ENCODE measurements at places on chromosomes 3 and 15.
A peak's percentile ranks its signal among the peaks of the same experiment; 100 is the strongest.

GRCh38 chr3:14142567-14143270, 17.9 kb downstream of the TMEM43 start:
- DNase-seq: no peak

DNA sequence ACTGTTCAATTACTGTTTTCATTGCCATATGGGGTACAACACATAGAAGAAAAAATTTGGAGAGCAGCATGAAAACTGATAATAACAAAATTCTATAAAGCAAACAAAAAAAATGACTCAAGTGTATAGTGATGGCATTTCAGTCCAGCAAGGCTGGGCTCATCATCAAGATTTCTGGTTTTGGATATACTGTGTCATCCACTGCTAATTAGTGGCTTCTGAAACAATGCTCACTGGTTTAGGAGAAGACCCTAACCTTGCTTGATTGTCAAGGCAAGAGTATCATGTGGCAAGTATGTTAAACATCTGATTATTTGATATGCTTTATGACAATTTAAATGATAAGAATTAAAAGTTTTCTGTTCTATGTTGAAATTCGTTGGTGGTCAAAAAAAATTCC, 96.9 kb downstream of the RFX7 start:
- DNase-seq: no peak

DNA sequence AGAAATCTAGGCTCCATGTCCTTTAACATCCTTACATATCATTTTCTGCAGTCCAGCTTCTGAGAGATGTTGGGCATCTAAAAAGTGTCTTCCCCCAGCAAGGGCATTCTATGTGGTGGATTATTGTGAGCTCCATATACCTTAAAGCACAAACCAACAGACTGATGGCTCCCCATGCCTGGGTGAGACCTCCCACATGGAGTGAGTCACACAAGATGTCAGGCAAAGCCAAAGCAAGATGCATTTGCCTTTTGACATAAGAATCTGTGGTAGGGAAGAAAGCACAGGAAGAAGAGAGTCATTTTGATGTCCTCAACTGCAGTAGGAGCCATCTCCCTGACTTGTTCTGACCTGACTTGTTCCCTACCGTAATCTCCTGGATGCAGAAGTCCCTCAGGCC, 238.7 kb upstream of the EIF1B start:
- DNase-seq: no peak

DNA sequence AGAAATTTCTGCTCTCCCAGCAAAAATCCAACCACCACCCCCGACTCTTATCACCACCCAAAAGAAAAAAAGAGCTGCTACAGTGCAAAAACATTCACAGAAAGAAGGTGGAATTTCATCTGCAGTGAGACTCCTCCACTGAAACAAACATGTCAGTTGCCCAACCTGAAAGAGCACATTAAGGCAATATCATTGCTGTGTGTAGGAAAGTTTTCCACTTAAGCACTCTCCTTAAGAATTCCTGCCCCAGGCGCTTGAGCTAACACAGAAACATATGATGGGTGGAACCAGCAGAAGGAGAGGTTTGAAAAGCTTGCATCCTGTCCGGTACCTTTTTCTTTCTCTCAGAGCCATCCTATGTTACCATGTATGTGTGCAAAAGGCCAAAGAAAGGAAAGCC, 200.8 kb upstream of the GADL1 start:
- peak; percentile 68 for DNase-seq

DNA sequence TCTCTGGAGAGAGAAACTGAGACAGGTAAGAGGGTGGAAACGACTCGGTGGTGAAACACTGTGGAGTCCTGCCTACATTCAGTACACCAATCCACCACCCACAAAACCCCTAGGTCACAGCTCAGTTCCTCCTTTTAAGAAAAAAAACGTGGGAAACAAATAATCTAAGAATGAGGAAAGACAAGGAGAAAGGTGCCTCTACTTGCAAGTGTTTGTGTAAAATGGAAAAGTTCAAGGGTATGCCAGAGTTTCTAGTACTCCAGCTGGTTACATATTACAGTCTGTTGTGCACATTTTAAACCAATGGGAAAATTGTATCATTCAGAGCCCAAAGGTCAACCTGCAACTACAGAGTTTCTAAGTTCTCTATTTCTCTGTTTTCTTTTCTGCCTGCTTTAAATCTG, 32.2 kb downstream of the HGD start:
- no peak for DNase-seq

- DNase-seq: no peak
Observed at GRCh38 chr3:85960793-85961192, 1002.0 kb downstream of the CADM2 start.

DNA sequence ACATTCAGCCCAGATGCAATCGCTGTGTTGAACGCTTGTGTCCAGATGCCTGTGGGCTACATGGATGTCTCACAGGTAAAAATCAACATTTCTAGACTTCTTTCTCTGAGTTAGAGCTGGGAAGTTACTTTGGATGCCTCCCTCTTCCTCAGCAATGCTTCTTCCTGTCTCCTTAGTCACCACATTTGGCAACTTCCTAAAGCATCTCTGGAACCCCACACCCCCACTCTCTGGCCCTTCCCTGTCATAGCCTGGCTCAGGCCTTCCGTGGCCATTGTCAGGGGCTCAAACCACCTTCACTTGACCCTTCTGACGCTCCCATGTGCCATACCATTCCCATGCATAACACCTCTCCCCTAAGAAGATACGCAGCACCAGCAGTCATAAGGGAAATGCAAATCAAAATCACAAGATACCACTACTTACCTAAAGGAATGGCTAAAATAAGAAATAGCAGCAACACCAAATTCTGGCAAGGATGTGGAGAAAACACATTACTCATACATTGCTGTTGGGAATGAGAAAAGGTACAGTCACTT, 21.6 kb upstream of the RGMA start:
- no peak for DNase-seq

DNA sequence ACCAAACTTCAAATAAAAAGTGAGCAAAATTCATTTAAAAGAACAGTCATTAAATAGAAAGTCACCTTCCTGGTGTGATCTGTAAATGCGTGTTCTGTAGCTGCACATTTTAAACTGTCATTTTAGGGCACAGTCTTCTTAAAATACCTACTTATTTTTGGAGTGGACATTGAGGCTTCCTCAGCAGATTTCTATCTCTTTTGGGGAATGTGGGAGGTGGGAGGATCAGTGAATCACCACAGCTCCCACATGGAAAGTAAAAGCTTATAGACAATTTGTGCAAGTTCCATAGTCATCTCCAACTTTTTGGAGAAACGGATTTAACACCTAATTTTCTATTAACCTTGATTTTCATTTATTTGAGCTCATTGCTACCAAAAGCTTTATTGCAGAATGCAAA, 21.0 kb upstream of the MOBP start:
- no peak for DNase-seq

DNA sequence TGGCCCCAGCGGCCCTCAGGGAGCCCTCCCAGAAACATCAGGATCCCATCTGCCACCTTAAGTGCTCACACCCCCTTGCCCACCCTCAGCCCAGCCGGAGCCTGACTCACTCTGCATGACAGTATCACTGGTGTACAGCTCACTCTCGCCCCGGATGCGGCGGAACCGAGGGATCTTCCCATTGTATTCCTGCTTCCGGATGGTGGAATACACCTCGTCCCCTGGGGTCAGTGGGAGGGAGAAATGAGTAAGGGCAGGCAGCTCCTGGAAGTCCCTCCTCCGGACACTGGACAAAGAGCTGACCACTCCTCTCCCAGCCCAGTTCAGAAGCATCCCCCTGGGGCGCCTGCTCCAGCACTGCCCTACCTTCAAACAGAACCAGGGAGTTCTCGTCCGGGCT, 16.5 kb downstream of the SEMA7A start:
- no peak for DNase-seq

DNA sequence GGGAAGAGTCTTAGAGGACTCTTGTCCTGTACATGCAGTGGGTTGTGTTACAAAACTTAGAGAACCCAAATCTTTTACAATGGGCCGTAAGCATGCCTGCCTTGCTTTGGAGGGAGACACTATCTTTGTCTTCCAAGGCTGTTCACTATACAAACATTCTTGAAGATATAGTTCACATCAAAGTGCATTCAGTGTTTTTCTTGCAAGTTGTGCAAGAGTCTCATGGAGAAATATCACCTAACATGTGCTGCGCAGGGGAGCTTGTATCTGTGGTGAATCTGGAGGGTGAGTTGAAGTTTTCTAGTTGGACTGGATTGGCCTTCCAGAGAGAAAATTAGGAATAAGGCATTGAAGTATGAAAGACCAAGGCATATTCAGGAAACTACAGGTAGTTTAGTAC, 7.8 kb upstream of the PRTG start:
- DNase-seq: no peak

- DNase-seq: peak; percentile 63
Observed at GRCh38 chr15:90063770-90064247, 38.5 kb downstream of the IDH2 start.

- DNase-seq: peak; percentile 68
Observed at GRCh38 chr15:95932676-95933075, 397.8 kb upstream of the NR2F2 start.

GRCh38 chr3:38620236-38620635, 29.3 kb downstream of the SCN5A start:
- DNase-seq: no peak

DNA sequence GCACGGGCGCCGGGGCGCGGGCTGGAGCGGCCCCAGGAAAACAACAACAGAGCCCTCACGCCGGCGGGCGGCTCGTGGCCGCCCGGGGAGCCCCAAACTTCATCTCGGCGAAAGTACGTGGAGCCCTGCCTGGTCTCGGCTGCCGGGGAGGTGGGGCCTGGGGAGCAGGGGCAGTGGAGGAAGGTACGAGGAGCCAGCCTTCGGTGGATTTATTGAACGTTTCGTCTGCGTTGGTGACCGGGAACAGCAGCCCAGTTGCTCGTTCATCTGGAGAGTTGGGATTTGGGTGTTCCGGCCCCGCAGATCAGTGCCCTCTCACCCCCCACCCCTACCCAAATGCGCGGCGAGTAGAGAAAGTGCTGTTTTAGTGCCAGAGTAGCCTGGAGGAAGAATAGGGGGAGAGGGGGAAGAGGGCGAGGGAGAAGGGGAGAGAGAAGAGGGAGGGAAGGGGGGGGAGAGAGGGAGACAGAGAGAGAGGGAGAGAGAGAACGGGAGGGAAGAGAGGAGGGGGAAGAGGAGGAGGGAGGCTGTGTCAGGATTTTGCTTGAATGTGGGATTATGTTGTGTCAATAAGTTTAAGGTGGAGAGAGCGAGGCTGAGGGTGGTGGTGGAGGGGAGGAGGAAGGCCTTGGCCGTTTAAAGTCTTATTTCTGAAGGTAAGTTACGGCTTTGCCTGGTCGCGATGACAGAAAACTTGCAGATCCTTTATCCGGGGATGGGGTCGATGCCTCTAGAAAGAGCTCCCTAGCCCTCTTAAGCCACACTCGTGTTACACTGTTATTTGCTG, 970 bp downstream of the BBX start:
- DNase-seq: peak; percentile 71

GRCh38 chr15:60788692-60789103, 309.8 kb upstream of the ICE2 start:
- DNase-seq: no peak

- DNase-seq: peak; percentile 57
Observed at GRCh38 chr3:128482175-128482574, 10.8 kb downstream of the GATA2 start.

GRCh38 chr3:76487446-76487845, 552.5 kb upstream of the ROBO2 start:
- no peak for DNase-seq

GRCh38 chr15:40108061-40108854, 421 bp downstream of the BMF start:
- peak; percentile 60 for DNase-seq

DNA sequence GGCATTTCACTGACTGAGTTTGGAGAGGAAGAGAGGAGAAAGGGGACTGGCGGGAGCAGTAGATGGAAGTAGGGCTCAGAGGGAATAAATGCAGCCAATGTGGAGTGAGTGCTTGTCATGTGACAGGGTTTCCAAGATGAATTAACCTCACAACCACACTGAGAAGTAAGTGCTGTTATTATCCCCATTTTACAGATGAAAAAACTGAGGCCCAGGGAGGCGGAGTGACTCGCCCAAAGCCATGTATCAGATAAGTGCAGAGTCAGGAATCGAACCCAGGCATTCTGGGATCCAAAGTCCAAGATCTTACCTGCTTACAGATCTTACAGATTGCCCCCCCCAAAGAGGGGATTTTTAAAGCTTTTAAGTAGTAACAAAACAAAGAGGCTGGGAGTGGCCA, 207.2 kb downstream of the SHQ1 start:
- no peak for DNase-seq

GRCh38 chr15:66221126-66221525, 32.4 kb downstream of the MEGF11 start:
- peak; percentile 26 for DNase-seq

DNA sequence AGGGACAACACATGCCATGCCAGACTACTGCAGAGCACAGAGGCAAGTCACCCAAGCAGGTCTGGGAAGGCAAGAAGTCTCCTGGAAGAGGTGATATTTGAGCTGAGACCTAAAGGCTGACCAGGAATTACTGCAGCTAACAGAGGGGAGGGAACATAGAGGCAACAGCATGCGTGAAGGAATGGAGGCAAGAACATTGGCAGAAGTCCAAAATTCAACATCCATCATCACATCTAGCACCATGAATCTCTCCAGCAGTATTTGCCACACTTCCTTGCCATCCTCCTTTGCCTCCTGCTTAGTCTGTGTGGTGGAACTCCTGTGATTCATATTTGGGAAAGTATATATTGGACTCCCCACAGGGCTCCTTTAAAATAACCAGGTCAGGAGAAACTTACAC, 870 bp upstream of the TSEN2 start:
- DNase-seq: no peak

GRCh38 chr3:11145888-11146287, 8.4 kb upstream of the HRH1 start:
- DNase-seq: peak; percentile 45

DNA sequence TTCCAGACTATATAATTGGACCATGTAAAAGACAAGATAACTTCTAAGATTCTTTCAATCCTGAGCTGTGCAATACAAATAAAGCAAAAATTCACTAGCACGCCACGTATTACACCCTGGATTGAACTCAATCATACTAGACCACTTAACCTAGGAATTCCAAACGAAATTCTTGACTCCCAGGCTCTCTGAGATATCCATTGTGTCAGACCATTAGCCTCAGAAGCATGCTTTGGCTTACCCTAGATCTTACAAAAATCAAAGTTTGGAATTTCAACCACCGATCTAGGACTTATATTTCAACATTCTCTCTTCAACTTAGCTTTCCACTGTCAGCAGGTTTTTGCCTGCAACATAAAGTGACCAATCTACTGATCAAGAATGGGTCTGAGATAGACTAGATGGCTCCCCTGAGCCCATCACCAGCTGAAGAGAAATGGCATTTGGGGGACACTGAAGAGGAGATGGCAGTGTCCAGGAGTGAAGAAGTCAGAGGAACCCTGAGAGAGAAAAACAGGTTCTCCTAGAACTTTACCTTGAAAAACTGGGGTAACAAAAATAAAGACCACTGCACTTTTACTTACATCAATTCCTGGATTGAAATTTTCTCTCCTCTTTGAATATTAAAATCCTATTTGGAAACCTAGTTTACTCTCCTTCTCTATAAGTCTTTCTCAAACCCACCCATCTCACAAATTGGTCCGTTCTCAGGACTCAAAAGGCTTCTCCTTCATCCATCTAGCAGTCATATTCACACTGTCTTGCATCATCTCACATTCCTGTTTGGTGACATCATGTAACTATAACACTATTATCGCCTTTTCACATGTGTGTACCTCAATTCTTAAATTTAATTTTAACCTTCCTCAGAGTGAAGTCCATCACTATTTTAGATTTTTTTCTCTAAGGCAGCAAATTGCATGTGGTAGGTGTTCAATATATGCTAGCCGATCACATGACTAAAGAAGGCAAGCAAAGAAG, 18.5 kb downstream of the CPNE4 start:
- no peak for DNase-seq

GRCh38 chr15:63211549-63211948, 22.1 kb downstream of the RAB8B start:
- no peak for DNase-seq

Data from umbilical cord (tissue), 2 donors.